Esophagus squamous epithelium (tissue), 5 donors: ENCODE measurements at places on chromosomes 4 and X. TPM values are rescaled to one million over a fixed set of nuclear protein-coding genes. Genes with fewer than 3 reads are reported as not detected.

GRCh38 chrX:119721487-119721886 lies 28.5 kb upstream of the SEPTIN6 start:
- DNase-seq: no peak

- no peak for DNase-seq
Observed at GRCh38 chr4:85928775-85929591, 430.9 kb downstream of the MAPK10 start.

DNA sequence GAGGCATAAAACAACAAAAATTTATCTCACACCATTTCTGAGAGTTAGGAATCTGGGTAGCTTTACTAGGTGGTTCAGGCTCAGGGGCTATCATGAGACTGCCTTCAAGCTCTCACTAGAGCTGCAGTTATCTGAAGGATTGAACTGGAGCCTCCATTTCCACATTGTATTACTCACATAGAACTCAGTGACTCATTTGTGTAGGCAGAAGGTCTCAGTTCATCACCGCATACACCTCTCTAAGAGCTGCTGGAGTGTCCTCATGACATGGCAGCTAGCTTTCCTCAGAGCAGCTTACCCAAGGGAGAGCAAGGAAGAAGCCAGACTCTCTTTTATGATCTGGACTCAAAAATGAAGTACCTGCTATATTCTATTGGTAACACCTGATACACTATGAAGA lies 389.2 kb downstream of the IQCM start:
- no peak for DNase-seq

- DNase-seq: no peak
Observed at GRCh38 chrX:9434051-9434550, 30.8 kb upstream of the TBL1X start.

Gene ENPEP
- 1.6 TPM for total RNA-seq

Gene CWH43
- 23.1 TPM for total RNA-seq
